ENCODE measurements at places on chromosomes 11 and 22.

DNA sequence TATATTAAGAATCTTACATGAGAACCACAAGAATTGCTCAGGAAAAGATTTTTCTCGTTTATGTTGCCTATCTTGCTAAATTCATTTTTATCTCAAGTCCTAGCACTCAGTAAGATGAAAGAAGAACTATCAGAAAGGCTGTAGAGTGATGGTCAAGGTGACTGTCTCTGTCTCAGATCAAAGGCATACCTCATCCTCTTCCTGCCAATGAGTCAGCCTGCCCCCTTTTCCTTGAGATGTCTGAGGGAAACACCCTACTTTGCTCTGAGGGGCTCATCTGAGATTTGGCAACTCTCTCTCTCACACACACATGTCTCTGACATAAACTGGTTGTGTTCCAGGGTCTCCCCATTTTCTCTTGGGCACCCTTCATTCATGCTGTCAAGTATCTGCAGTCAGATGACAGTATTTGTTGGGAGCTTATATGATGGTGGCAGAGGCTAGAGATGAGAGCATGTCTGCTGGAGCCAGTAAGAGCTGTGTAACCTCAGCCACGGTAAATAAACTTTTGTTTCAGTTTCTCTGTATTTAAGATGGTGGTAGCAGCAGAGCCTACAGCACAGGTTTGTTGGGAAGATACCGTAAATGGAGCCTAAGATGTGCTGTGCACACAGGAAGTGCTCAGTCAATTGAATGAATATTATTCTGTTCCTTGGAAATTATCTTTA is 1.6 kb downstream of the MMP27 start:
- no peak for DNase-seq

DNA sequence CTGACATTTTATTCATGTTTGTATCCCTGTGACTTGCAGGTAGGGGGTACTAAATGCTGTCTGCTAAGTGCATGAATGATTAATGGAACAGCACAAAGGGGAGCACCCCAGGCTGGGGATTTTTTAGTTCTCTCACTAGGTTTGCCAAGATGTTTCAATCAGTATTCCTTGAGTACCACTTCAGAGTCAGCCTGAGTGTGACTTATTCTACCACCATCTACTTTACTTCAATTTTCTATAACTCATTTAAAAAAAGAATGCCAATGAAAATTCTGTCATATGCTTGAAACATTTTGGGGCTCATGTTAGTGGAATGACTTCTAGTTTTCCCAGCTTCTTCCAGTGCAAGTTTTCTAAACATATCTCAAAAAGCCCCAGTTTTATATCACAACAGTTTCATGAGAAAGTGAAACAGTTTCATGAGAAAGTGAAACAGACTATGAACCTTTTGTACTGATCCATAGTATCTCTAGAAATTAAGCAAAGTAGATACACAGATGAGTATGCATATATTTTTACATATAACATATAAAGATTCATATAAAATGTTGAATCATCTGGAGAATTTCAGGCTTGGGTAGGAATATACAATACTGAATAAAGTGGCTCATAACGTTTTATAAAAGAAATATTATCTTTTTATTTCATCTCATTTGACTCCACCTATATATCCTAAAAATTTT is 252.4 kb downstream of the GRM5 start:
- DNase-seq: no peak

DNA sequence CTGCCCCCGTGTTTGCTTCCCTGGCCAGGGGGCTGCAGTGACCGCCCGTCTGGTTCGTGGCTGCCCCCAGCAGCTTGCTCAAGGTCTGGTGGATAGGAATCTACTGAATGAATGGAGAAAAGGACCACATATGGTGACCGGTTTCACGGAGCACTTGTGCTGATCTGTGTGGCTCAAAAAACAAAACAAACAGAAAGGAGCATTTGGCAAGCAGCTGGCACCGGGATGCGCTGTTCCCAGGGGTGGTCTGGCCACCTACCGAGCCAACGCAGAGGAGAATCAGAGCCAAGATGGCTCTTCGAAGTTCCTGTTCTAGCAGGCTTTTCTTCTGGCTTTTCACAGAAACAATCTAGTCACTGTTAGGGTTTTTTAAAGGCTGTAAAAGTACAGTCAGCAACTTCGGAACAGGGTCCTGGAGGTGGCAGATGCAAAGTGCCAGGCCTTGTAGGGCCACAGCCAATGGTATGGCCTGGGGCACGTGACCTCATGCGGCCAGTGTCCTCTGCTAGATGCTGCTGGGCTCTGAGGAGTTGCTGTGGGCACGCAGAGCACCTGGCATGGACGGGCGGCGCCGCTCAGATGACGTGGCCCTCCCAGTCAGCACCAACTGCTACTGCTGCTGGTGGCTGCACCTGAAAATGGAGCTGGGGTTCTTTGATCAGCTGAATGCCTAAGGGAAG is 27.3 kb upstream of the PACSIN2 start:
- DNase-seq: no peak

DNA sequence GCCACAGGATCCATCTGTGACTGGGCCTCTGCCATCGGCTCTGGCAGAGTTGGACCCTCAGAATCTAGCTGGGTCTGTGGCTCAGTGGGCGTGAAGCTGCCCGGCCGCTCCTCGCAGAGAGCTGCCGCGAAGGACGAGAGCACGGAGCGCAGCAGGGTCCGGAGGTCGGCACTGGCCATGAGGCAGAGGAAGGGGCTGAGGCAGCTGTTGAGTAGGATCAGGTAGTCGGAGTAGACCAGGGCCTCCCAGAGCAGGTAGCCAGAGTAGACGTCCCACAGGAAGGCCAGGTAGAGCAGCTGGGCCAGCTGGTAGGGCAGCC is 912 bp downstream of the GPR152 start:
- DNase-seq: no peak
